ENCODE measurements at places on chromosomes 4 and X.

DNA sequence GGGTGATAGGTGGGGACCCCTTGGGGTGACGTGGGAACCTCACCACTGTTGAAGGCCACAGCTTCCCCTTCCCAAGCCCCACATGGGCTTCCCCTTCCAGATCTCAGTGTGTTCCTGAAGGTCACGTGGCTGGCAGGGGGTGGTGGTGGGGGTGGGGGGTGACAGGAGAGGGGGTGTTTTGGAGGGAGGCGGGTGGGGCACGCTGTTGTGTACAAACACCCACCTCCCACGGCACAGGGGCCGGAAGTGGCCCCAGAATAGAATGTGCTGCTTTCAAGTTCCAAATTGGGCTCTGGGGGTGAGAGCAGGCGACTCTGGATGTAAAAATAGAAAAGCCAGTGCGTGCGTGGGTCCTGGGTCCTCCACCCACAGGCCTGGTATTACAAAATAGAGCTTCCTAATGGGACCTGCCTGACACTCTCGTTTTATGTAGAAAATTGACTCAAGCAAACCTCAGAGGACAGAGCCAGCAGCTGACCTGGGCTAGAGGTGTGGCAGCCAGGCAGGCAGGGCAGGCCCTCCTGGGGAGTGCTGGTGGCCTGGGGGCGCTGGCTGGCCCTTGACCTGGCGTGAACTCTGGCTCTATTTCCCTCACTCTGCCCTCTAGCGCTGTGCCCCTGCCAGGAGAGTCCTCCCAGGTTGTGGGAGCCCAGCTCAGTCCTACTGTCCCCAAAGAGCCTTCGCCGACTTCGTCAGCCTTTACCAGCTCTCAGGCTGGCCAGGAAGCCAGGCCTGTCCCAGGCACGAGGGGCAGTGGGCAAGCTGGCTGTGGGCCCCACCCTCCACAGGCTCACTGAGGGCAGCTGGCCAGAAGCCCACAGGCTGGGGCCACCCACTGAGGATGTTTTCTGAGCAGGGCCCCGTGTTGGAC is 5.4 kb upstream of the SH3BP2 start:
- no peak for DNase-seq

DNA sequence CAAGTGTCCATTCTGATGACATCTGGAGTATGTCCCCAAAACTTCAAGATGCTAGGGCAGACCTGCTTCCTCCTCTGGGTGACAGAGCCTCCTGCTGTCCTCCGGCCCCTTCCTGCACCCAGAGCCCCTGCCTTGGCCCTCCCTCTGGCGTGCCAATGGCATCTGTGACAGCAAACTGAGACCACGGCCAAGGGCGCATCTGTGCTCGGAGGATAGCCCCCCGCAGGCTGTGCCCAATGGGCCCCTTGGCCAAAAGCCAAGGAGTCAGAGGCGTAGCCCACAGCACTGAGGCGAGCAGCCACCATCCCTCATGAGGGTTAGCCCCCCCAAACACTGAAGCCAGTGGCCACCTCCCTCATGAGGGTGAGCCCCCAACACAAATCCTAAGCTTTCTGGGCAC is 7.9 kb downstream of the LRPAP1 start:
- no peak for DNase-seq

- DNase-seq = no peak
These were observed 39.5 kb downstream of the NSD2 start for GRCh38 chr4:1910643-1911042.

DNA sequence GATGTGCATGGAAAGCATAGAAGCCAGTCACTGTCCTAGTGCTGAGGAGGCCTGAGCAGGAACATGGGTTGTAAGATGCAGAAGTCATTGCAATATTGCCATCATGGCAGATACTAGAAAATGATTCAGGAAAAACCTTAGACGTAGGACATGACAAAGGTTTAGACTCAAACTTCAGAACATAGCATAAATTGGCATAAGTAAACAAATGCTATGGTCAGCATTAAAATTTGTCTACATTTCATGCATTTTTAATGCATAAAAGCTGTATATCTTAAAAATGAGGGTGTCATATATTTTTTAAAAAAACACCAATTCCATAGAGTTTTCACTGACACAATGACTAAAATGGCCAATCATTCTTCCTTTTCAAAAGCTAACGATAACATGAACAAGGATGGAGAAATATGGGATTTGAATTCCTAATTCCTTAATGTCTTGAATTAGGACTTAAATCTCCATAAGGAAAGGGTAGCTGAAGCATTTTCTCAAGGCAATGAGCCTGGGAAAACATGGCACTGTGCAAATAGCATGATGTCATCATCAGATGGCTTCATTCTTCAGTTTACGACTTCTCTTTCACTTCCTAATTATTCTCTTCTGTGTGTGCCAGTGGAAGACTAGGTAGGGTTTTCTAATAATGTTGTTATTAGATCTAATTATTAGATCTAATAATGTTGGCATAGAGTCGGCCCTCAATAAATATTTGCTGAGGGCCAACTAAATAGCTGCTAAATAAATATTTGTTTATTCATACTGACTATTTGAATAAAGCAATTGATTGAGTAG is 125.1 kb upstream of the FRG1 start:
- DNase-seq = no peak

DNA sequence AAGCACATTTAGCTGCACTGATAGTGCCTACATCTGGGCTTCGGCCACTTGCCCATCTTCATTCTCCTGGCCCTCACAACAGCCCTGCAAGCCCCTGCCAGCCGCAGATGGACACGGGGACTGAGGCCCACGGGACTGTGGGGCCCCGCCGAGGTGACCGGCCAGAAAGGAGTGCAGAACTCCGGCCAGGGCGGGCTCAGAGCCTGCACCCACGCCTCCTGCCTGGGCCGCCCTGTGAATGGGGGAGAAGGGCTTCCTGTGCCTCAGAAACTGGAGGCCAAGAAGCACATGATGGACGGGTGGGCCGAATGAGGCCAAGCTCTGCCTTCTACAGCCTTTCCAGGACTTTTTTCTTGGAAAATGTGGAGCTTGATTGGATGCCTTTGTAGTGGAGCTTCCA is 35.7 kb upstream of the HGFAC start:
- DNase-seq = no peak

GRCh38 chrX:10387011-10387410 is 230.2 kb downstream of the CLCN4 start:
- DNase-seq = no peak

DNA sequence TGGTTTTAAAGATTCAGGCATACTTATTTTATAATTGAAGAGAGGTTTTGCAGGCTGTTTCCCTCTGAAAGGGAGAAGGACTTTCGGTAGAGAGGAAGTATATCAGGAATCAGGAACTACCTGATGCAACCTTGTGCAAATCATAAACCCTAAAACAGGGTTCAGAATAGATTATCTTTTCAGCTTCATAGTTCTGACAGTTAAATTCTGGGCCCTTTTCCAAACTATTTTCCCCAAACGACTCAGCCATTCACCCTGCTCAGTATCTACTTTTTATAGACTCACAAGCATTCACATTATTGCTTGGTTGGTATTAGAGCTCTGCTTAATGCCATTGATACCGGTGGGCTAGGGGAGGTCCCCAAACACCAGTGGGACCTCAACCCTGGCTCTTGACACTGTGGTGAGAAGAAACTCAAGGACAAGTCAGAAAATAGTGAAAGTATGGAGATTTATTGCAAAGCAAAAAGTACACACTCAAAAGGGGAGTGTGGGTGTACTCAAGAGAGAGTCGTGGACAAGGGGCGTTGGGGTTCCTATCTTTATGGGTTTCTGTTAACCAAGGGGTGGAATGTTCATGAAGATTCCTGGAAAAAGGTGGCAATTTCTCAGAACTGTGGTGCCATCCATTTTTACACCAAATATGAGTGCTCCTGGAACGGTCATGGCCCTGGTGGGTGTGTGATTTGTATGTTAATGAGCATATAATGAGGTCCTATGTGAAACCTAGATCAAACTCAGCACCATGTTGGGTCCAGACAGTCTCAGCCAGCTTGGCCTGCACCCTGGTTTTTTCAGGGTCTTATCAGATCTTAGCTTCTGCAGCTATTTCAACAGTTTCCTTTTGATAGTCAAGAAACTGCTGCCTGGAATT is 238.3 kb downstream of the DCLK2 start:
- DNase-seq = no peak

GRCh38 chr4:14110407-14110806 is 482.9 kb upstream of the BOD1L1 start:
- no peak for DNase-seq

DNA sequence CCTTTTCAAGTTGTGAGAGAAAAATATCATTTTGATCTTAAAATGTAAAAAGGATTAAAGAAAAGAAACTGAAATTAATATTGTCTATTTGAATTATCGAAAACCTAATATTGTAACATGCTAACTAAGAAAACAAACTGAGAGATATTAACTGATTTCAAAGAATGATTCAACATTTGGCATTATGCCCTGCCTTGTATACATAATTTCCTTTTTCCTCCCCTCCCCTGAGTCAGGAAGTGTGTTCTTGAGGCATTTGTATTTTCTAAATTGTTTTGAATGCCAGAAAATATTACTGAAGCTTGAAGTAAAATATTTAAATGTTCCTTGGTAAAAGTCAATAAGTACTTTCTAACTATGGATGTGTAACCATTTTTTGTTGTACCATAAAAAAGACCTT is 49.4 kb downstream of the RPS6KA3 start:
- no peak for DNase-seq

Measured in stimulated activated CD8-positive, alpha-beta memory T cell treated with anti-CD3 and anti-CD28 coated beads, Interleukin-2, amount 100 ng/mL, for 1 hour (primary cell).